ENCODE measurements at places on chromosomes 7 and 10.
A peak's percentile ranks its signal among the peaks of the same experiment; 100 is the strongest.

- DNase-seq, result no peak
Observed at GRCh38 chr10:34319197-34319846, 495.8 kb downstream of the PARD3 start.

- DNase-seq, result no peak
Observed at GRCh38 chr7:80189638-80190037, 55.0 kb downstream of the GNAI1 start.

GRCh38 chr10:128694168-128694850, 568.1 kb upstream of the MKI67 start:
- DNase-seq, result no peak

- no peak for DNase-seq
Observed at GRCh38 chr10:133466683-133467275, 13.0 kb downstream of the SCART1 start.

- no peak for DNase-seq
Observed at GRCh38 chr10:87761892-87762291, 56.1 kb downstream of the ATAD1 start.

- no peak for DNase-seq
Observed at GRCh38 chr7:80783678-80784327, 135.0 kb downstream of the SEMA3C start.

DNA sequence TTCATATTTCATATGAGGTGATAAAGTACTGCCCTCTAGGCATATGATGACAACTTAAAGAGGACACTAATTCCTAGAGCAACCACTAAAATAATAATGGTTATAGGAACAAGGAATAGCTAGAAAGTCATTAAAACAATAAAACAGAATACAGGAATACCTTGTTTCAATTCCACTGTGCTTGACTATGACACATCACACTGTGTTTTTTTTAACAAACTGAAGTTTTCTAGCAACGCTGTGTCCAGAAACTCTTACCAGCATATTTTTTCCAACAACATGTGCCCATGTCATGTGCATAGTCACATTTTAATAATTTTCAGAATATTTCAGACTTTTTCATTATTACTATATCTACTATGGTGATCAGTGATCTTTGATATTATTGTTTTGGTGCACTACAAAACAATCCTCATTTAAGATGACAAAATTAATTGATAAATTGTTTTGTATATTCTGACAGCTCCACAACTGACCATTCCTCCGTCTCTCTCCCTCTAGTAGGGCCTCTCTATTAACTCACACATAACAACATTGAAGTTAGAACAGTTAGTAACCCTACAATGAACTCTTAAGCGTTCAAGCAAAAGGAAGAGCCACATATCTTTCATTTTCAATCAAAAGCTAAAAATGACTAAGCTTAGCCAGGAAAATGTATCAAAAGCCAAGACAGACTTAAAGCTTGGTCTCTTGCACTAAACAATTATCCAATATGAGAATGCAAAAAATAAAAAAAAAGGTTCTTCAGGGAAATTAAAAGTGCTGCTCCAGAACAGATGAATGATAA, 85.8 kb downstream of the SNX13 start:
- DNase-seq, result no peak

DNA sequence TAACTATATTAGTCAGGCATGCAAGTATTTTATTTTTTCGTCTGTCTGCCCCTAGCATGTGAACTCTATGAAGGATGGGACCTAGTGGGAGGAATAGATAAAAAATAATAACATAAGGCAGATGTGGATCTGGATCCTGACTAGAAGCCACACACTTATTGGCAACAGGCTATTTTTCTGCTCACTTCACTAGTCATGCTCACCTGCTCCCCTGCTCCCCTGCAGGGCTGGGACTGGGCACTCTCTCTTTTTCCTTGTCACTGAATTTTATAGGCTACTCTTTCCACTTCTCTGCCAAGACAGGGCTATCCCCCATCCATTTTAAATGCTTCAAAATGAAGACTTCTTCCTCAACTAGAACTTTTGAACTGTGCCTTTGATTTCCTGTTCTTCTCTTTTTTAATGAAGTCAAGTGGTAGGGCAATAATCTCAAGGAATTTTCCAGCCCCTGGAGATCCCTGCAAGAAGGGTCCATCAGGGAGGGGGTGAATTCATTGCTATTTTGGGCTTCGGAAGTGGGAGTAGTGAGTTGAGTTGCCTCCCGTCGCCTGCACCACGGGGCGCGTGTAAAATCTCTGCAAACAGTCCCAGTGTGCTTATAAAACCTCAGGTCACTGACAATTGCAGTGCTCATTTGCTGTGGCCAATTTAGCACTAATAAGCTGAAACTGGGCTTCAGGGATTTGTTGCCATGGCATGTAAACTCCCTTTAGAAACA, 156.7 kb upstream of the NPVF start:
- DNase-seq, result no peak

DNA sequence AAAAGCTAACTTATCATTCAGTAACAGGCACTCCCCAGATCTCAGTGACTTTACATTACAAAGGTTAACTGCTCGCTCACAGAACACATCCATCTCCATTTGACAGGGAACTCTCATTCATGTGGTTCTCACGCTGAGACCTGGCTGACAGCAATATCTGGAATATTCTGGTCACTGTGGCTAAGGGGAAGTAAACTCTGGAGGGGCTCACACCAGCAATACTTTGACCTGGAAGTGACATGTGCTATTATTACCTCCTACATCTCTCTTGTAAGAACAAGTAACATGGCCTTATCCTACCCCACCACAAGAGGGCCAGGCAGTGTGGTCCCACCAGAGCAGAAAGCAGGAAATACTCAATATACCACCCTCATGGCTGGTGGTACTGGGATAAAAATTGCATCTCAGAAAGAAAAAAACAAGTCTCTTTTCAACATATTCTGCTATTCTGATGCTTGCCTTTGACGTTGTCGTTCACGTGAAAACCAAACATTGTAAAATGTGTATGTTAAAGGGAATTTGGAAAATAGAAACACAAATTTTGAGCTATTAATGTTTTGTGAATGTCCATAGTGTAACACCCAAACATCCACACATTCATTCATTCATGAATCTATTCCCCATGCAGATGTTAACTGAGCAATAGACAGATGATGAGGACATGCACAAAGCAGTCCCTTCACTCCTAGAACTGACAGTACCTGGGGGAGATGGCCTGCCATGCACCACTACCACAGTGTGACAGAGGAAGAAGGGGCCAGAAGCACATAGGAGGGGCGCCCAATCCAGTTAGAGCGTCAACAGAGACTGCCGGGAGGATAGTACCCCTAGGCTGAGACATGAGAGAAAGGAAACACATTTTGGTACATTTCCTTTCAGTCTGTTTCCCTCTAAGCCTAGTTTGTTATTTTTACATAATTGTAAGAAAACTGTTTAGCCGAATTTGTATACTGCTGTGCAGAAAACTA, 166.0 kb upstream of the SP4 start:
- DNase-seq, result peak; percentile 51
